ENCODE measurements at places on chromosomes 16 and 17. TPM values are rescaled to one million over a fixed set of nuclear protein-coding genes. Genes with fewer than 3 reads are reported as not detected.

GRCh38 chr17:7177191-7177953 lies 1.8 kb downstream of the ASGR1 start:
- DNase-seq = peak; percentile 74

Gene UQCRC2
- 286 TPM for total RNA-seq

GRCh38 chr17:45367216-45367615 lies 50.4 kb upstream of the MAP3K14 start:
- no peak for DNase-seq

DNA sequence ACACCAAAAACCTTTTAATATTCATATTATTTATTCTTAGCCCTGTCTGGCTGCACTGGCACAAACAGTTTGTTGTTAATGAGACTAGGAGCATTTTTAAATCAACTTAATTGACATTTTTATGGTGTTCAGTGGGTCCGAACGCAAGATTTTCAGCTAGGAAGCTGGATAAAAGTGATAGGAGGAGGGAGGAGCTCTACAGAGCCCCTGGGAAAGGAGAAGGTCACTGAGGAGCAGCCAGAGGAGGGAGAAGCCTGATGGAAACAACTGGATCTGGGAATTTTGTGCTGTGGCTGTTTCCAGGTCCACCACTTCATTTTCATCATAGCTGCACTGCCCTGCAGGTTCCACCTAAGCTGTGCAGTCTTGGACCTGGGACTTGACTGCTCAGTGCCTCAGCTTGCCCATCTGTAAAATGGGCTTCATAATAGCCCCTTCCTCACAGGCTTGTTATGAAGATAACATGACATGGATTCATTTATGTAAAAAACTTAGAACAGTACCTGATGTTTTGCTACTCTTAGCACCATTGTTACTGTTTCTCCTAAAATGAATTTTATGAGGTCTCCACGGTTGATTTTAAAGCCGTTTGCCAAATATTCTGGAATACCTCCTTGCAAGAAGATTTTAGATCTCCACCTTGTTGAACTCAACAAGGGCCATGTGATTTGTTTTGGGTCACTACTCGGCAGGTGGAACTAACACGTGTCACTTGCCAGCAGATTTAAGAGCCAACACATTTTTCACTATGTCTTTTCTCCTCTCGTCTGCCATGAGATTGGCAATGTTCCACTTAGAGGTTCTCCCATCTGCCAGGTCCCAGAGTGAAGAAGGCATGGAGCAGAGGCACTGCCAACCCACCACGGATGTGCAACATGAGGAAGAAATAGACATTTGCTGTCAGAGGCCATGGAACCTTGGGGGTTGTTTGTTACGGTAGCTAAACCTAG lies 18.7 kb upstream of the GRIN2A start:
- no peak for DNase-seq

DNA sequence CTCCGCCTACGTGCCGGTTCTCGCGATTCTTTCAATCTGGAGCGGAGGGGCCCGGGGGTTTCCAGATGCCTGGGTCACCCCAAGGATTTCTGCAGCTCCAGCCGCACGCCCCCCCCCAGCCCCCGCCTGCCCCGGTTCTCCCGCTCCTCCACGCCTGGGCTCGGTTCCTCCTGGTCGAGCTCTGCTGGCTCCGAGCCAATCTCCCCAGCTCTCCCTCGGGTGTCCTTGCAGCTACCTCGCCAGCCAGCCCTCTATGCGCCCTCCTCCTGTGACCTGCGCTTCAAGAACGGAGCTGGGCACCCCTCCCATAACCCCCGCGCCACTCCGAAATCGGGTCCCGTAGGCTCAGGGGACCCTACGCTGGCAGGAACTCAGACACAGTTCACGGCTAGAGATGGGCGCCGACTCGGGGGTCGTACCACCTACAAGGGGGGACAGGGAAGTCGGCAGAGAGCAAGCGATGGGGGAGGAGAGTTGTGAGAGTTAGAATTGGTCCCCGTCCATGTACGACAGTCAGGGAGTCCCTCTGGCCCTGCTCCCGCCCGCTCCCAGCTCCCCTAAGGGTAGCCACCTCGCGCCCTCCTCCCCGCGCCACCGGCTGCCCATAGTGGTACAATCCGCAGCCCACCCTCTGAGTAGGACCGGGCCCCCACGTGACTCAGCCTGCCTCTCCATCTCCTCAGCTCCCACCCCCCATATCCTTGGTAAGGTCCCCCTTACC lies 961 bp downstream of the FGF11 start:
- DNase-seq = peak; percentile 76

Gene DCXR
- total RNA-seq = 164 TPM

Data from cardiac muscle cell (in vitro differentiated cells and primary cell).